ENCODE measurements at places on chromosomes 5 and 9. TPM values are rescaled to one million over a fixed set of nuclear protein-coding genes. Genes with fewer than 3 reads are reported as not detected.

UGT3A2 gene
- total RNA-seq: not detected

TNFSF15 gene
- 2.4 TPM for total RNA-seq

ADGRV1 gene
- 0.18 TPM for total RNA-seq

SLC31A1 gene
- total RNA-seq: 32.9 TPM

SCGB3A2 gene
- total RNA-seq: not detected

TSSK1B gene
- total RNA-seq: 1.4 TPM
